ENCODE measurements at places on chromosomes 5 and 9.

GRCh38 chr5:154491941-154492340 is 13.9 kb upstream of the HAND1 start:
- DNase-seq: no peak

- DNase-seq: no peak
These were observed 231.4 kb downstream of the PDE4D start for GRCh38 chr5:59661954-59662615.

- DNase-seq: no peak
These were observed 154.0 kb downstream of the CDH6 start for GRCh38 chr5:31347552-31347905.

DNA sequence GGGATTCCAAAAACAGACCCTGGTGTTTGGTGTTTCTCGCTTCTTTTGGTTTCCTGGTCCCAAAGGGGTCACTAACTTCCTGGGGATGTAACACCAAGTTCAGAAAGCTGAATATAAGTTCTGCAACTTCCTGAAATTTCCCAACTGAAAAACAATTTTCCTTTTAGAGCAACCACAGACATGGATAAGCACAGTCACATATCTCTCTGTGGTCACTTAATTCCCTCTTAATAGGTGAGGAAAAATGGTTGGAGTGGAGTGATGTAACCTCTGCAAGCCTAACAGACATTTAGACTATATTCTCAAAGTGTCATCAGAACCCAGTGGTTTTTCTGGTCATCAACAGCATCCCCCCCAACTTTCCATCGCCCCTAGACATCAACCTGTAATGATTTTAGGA is 135.3 kb downstream of the PRELID2 start:
- DNase-seq: no peak

GRCh38 chr9:122393284-122393983 is 22.6 kb downstream of the PTGS1 start:
- DNase-seq: no peak

DNA sequence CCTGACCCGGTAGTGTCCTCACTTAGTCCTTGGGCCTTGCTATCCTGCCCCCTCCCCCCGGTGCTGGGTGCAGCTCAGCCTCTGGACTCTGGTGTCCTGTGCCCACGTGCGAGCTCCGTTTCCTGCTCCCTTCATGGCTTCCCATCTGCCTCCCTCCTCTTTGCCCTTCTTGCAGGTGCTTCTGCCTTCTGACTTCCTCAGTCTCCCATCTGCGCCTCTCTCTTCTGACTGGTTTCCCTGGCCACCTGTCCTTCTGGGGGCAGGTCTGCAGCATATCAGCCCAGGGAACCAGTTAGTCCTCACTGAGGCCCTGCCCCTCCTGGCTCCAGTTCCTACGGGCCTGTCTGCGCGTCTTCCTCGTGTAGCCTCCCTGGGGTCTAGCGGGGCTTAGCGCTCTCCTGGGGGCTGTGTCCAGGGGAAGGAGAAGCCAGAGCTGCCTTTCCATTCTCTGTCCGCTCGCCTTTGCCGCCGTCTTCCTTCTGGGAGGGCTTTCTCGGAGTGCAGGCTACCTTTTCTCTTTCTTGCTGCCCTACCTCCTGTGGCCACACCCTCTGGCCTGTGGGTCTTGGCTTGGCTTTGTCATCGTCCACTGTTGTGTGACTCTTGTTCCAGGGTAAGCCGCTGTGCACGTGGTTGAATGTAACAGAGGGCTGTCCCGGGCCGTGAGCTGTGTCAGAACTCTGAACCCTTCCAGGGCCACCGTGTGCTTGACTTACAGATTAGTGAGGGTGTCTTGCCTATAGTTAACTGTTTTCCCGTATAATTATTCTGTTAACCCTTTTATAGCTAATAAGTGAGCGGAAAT is 51.8 kb downstream of the EHMT1 start:
- no peak for DNase-seq

- DNase-seq: no peak
These were observed 73.1 kb downstream of the DIRAS2 start for GRCh38 chr9:90569511-90569910.

DNA sequence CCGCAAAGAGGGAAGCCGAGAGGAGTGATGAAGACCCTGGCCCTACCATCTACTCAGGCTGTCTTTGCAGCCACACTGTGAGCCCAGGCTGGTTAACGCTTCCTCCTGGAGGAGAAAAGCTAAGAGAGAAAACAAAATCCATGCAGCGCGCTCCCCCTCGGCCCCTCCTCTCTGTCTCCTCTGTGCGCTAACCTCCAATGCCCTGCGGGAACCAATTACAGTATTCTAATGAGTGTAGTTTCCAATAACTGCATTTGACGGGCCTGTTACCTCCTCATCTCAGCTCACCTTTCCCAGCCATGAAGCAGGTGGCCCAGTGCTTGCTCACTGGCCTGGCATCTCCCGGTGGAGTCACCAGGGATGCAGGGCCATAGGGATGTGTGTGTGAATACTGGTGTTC is 565.5 kb downstream of the EBF1 start:
- DNase-seq: no peak

GRCh38 chr5:141821430-141821925 is 56.7 kb downstream of the PCDH1 start:
- DNase-seq: no peak

- no peak for DNase-seq
These were observed 43.2 kb upstream of the UGCG start for GRCh38 chr9:111853450-111853827.

- DNase-seq: no peak
These were observed 1.6 kb downstream of the SLC22A5 start for GRCh38 chr5:132370971-132371602.

- no peak for DNase-seq
These were observed 102.4 kb downstream of the OSTF1 start for GRCh38 chr9:75190762-75191161.

GRCh38 chr9:72312386-72312987 is 52.5 kb downstream of the ZFAND5 start:
- DNase-seq: no peak

DNA sequence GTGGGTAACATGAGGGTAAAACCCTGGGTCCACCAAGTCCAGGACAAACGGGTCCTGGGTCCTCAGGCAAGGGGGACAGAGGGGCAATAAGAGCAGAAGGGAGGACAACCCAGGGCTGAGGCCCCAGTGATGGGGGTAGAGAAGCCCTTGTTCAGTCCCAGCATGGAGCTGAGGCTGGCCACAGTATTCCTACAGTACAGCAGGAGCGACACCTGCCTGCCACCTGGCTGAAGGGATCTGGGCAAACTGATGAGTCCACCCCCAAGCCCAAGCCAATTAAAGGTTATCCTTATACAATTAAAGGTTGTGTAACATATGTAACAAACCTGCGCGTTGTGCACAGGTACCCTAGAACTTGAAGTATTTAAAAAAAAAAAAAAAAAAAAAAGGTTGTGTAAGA is 97.7 kb upstream of the LRRTM2 start:
- DNase-seq: no peak

- DNase-seq: peak; percentile 91
These were observed 31.2 kb upstream of the AFAP1L1 start for GRCh38 chr5:149240354-149240998.

DNA sequence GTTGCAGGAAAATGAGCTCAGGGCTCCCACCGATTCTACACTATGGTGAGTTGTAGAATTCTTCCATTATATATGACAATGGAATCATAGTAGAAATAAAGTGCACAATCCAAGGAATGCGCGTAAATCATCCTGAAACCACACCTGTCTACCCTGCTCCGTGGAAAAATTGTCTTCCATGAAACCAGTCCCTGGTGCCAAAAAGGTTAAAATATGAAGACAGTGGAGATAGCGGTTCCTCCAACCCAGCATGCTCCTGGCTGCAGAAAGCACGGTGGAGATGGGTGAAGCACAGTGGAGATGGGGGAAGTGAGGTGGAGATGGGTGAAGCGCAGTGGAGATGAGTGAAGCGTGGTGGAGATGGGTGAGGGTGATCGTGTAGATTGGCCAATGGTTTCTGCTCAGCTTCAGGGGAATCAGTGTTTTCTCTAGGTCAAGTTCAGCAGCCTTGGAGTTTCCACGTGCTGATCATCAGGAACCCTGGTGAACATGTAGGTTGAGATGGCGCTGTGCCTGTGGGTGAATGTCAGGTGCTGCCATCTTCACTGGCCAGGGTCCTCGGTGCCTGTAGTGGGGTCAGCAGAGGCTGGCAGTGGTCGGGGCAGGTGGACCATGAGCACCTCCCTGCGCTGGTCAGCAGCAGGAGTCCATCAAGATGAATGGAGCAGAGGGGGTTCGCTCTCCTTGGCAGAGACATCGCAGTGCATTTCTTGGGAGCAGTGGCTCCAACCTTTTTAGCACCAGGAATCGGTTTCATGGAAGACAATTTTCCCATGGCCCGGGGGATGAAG is 20.3 kb downstream of the PAEP start:
- DNase-seq: no peak

DNA sequence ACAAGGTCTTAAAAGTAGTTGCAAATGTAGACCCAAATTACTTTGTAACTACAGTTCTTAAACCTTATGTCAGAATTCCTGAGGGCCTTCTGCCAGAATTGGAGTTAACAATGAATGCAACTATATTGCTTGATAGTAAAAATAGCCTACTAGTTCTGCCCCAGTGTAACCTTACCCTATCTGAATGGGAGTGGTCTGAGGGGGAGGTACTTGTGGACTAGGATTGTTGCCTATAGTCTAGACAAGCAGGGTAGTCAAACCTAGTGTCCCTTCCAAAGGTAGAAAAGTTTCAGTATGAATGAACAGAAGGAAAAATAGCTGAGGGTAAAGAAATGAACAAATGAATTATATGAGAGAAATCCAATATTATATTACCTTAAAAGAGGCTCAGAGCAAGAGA is 242.2 kb downstream of the PJA2 start:
- DNase-seq: no peak

GRCh38 chr5:108003178-108003577 is 332.4 kb upstream of the EFNA5 start:
- DNase-seq: no peak

GRCh38 chr5:163938595-163938994 is 433.2 kb downstream of the MAT2B start:
- DNase-seq: no peak

- peak; percentile 74 for DNase-seq
These were observed at the start of gene ANKRD34B for GRCh38 chr5:80569961-80570786. Gene ANKRD34B (minus strand): TSS chr5:80570280. CDS start chr5:80560019, 10,261 bp downstream.

DNA sequence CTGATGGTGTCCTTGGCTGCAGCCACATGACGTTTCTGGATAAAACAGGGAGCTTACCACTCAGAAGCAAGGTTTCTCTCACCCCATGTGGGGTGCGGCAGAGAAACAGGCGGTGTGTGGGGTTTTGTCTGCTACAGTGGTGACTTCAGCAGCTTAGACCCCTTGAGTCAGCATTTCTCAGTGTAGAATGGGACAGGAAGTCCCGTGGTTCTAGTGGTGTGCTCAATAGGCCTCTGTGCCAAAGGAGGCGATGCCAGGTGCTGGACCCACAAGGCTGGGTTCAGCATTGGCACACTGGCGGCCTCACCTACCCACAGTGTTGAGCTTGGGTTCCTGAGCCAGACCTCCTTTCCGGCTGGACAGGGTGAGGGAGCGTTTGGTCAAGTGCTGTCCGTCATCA is 125.2 kb upstream of the SMIM23 start:
- DNase-seq: no peak

- DNase-seq: no peak
These were observed 284.2 kb downstream of the NR3C1 start for GRCh38 chr5:143119291-143119769.
